Brain microvascular endothelial cell (primary cell): ENCODE measurements at places on chromosomes 4 and X.
A peak's percentile ranks its signal among the peaks of the same experiment; 100 is the strongest.

- DNase-seq, result peak; percentile 92
Measured at GRCh38 chr4:37561803-37562207, 124.4 kb downstream of the RELL1 start.

GRCh38 chrX:56797574-56798338 is 68.7 kb downstream of the NBDY start:
- no peak for DNase-seq

DNA sequence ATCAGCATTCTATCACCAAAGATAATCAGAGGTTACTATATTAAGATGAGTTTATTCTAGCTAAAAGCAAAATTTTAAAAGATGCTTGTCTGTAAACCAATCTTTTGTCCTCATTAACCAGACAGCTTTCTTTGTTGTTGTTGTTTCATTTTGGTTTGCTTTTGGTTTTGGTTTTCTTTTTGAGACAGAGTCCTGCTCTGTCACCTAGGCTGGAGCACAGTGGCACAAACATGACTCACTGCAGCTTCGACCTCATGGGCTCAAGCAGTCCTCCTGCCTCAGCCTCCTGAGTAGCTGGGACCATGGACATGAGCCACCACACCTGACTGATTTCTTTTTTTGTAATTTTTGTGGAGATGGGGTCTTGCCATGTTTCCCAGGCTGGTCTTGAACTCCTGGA is 102.9 kb downstream of the COX18 start:
- DNase-seq, result no peak

DNA sequence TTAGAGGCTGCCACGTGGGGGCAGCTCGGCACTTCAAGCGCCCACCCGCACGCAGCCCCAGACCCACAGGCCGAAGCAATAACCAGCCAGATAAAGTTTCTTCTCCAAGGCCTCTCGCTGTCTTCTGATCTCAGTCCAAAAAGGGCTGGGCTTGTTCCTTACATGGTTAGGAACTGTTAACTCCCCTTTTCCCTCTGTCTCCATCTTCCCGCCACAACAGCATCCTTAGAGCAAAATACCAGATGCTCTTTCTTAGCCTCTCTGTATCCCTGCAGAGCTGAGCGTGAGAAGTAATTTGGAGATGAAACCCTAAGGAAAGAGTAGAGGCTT is 23.4 kb upstream of the KIAA1210 start:
- DNase-seq, result no peak

DNA sequence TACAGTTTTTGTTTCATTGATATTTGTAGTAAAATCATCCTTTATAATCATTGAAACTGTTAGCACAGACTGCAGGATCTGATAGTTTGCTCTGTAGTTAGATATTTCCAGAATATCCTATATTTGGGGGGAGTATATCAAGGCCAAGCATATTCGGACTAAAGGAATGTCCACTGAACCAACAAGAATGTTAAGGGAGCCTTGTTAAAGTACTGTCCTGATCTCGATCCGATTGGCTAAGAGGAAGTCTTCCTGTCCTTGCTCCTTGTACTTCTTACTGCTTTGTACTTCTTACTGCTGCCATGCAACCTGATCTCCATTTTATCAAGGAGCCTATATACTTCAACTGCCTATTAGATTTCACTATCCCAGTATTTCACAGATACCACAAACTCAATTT is 449.3 kb downstream of the RPA4 start:
- DNase-seq, result peak; percentile 4

DNA sequence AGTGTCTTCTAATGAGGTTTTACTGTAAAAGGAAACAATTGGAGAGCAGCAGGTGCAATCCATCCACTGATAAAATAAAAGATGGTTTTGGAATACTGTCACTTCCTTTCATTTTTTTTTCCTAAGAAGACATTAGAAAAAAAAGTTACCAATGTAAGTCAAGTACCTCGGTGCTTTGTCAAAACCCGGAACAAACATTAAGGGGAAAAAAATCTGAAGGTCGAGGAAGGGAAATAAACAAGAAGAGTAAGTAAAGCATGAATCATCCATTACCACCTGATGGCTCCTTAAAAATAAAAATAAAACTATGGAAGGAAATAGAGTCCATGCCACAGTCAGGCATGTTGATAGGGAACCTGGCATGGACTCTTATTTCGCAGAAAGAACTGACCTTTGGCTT is 15.3 kb upstream of the XPNPEP2 start:
- no peak for DNase-seq

- no peak for DNase-seq
Measured at GRCh38 chrX:7146020-7146702, 1.4 kb upstream of the STS start.

DNA sequence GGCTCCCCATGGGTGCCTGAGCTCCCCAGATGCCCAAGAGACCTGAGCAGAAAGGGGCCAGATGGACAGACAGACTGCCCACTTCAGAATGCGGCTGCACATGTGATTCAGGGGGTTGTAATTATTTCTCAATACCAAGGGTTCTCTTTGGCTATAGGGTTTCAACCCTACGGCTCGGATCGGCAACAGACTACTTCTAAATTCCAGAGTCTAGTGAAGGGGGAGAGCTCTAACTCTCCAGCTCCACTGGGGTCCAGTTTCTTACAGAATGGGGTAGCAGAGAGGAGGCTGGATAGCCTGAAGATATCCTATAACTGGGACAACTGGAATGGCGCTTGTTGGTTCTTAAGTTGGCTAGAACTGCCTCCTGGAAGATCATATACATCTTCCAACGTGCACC is 136.3 kb downstream of the MGST2 start:
- DNase-seq, result no peak

GRCh38 chr4:185793716-185794115 is 18.3 kb downstream of the SORBS2 start:
- DNase-seq, result no peak

DNA sequence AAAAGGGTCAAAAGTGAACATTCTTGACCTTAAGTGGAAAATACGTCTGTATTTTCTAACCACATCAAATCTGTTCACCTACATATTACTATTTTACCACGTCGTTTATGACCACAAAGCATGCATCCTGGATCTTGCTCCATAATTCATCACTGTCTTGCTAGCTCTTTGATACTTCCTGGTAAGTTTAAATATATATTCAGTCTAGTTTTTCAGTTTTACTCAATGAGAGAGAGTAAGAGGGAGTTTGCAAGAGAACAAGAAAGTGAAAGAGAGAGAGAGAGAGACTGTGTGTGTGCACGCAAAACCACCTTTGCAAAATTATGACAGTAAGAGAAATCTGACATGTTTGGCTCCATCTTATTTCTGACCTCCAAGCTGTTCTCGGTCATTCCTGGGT is 173.7 kb upstream of the GALNTL6 start:
- no peak for DNase-seq

GRCh38 chr4:147019091-147019490 is 73.4 kb upstream of the TTC29 start:
- DNase-seq, result peak; percentile 70

GRCh38 chrX:54708404-54708803 is 89.7 kb downstream of the ITIH6 start:
- no peak for DNase-seq

DNA sequence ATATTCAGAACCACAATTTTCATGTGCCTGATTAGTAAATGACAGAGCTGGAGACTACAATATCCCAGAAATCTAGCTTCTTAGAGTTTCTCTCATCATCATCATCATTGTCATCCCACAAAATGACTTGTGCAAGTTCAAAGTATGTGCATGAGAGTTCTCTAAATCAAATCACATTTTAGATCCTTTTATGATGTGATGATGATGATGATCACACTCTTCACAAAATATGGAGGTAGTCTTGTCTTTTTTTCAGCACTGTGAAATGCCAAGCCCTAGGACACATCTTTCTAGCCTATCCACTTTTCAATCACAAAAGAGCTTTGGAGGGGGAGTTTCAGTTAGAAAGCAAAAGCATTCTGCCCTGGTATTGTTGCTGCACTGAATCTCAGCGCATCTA is 7.4 kb downstream of the MBNL3 start:
- DNase-seq, result no peak

DNA sequence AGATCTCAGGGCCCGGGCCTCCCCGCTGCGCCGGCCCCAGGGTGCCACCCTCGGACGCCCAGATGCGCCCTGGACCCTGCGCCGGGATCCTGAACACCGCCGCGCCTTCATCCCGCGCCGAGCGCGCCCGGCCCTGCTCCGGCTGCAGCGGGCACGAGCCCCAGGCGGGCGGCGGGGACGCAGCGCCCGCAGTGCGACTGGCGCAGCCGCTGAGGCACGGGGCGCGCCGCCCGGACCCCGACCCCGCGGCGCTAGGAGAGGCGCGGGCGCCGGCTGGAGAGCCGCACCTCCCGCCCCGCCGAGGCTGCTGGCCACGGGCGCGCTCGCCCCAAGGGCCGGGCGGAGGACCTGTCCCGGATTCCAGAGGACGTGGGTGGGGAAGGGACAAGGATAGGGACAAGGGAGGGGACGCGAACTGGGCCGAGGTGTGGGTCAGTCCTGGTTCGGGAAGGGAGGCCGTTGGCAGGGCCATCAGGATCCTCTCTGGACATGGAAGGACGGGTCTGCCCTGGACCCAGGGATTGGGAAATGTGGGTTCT is 1.1 kb downstream of the ZFYVE28 start:
- DNase-seq, result no peak

- peak; percentile 6 for DNase-seq
Measured at GRCh38 chrX:8404471-8404870, 60.2 kb upstream of the VCX3B start.

GRCh38 chrX:21047034-21047455 is 327.2 kb upstream of the CNKSR2 start:
- no peak for DNase-seq

GRCh38 chrX:148288451-148288850 is 212.0 kb upstream of the AFF2 start:
- no peak for DNase-seq

GRCh38 chrX:73683236-73683859 is 120.4 kb downstream of the CHIC1 start:
- peak; percentile 2 for DNase-seq
